Activated T-cell treated with anti-CD3 and anti-CD28 coated beads, Interleukin-2, amount 50 U/mL, for 24 hours (primary cell): ENCODE measurements at places on chromosomes 5 and 9.

GRCh38 chr5:19917588-19918122 is 70.3 kb downstream of the CDH18 start:
- H3K27ac ChIP-seq: no peak overlapping the region
- no peaks in the 10 kb centered on the region for H3K36me3 ChIP-seq
- no peak for DNase-seq

DNA sequence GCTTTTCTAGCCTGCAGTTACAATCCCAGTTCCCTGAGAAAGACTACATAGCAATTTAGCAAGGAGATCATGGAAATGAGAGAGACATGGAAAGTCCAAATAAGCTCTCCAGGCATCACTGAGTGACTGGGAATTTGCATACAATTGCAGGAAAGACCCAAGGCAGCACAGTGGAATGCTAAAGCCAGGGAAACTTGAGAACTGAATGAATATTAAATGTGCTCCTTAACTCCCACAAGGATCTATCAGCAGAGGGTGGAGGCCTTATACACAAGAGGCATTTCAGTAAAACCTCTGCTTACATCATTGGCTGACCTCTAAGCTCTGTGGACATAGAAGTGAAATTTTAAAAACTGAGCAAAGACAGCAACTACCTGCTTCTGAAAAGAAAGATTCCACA is 355.6 kb upstream of the DAB2 start:
- peaks cover 2% of the 10 kb centered on the region for H3K4me1 ChIP-seq
- H3K27me3 ChIP-seq: peaks cover 26% of the 10 kb centered on the region
- H3K36me3 ChIP-seq: no peaks in the 10 kb centered on the region

DNA sequence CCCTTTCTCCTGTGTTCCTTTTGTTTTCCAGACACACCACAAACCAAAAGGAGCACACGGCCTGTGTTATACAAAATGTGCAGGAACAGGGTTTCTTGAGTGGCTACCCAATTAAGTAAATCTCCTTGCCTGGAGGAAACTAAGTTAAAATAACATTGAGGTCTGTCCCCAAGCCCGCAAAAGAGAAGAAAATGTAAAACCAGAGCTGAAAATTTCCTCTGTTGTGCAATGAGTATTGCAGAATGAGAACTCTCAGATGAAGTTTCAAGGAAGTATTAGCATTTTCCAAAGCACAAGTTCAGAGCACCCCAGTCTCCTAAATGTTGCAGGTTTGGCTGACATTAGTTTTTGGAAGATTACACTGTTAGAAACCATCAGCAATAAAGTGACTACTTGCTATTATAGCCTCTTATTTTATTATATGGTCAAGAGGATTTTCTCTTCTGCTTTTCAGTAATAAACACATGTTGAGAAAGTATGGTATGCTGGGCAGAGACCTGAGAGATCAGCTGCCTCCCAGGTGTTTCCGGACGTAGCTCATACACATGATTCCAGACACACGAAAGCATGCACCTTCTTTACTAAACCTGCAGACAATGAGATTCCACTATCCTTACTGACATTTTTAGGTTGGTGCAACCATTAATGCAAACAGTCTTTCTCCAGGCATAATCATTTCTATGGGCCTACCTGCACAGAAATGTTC is 161.3 kb downstream of the SNCAIP start:
- H3K4me1 ChIP-seq: no peaks in the 10 kb centered on the region
- H3K36me3 ChIP-seq: no peaks in the 10 kb centered on the region
- no peak overlapping the region for H3K4me3 ChIP-seq
- no peak overlapping the region for H3K27ac ChIP-seq

DNA sequence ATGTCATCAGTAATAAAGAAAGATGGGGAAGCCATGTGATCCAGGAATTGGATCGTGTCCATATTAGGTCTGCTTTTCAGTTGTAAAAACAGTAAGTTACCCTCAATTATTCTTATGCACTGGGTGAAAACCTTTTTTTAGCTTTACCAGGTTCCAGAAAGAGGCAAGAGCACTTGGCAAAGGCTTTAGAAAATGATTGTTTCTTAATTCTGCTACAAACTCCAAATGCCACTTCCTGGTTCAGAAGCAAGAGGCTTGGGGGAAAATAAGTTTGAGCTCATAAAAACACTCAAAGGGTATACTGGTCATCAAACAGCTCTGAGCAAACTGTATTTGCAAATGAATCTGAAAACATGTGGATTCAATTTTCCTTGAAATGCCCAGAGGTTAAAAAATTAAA is 615.6 kb downstream of the EBF1 start:
- no peak for DNase-seq
- no peak overlapping the region for H3K4me3 ChIP-seq
- no peak overlapping the region for H3K27ac ChIP-seq
- H3K4me1 ChIP-seq: no peaks in the 10 kb centered on the region

GRCh38 chr9:85639675-85640186 is 102.0 kb downstream of the AGTPBP1 start:
- no peak for DNase-seq
- no peak overlapping the region for H3K4me3 ChIP-seq
- no peaks in the 10 kb centered on the region for H3K27me3 ChIP-seq
- H3K36me3 ChIP-seq: peaks cover 61% of the 10 kb centered on the region
- H3K4me1 ChIP-seq: no peaks in the 10 kb centered on the region
- no peak overlapping the region for H3K27ac ChIP-seq

- DNase-seq: no peak
- H3K27me3 ChIP-seq: no peaks in the 10 kb centered on the region
- H3K36me3 ChIP-seq: peaks cover 88% of the 10 kb centered on the region
- H3K27ac ChIP-seq: no peak overlapping the region
- H3K4me1 ChIP-seq: no peaks in the 10 kb centered on the region
Measured at GRCh38 chr5:31471040-31471439, 60.9 kb downstream of the DROSHA start.
